ENCODE measurements at places on chromosomes 6 and 20.
A peak's percentile ranks its signal among the peaks of the same experiment; 100 is the strongest.

GRCh38 chr6:142297996-142298753, 3.6 kb upstream of the ADGRG6 start:
- DNase-seq = no peak

- no peak for DNase-seq
Measured at GRCh38 chr20:12835999-12836398, 172.8 kb upstream of the SPTLC3 start.

DNA sequence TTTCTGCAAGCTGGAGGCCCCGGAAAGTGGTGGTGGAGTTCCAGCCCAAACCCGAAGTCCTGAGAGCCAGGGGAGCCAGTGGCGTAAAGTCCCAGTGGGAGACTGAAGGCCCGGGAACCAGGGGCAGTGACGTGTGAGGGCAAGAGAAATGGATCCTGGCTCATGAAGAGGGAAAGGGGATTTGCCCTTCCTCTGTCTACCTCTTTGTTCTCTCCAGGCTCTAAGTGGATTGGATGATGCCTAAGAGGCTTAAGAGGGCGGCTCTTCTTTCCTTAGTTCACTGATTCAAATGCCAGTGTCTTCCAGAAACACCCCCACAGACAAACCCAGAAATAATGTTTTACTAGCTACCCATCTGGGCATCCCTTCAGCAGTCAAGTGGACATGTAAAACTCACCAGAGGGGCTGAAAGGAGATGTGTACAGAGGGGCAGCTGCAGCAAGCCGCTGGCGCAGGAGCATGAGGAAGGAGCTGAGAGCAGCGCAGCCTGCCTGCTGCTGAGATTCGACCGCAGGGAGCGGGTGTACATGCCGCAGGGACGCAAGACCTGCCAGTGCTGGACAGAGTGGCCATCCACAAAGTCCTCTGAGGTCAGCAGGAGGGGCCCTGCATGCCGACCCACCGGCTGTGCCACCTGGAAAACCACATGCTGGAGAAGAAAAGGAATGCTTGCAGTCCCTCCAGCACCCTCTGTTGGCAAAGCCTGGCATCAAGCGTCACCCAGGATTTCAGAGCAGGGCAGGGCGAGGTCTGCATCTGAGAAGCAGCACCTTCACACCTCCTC, 29.5 kb downstream of the CDYL start:
- DNase-seq = peak; percentile 62

DNA sequence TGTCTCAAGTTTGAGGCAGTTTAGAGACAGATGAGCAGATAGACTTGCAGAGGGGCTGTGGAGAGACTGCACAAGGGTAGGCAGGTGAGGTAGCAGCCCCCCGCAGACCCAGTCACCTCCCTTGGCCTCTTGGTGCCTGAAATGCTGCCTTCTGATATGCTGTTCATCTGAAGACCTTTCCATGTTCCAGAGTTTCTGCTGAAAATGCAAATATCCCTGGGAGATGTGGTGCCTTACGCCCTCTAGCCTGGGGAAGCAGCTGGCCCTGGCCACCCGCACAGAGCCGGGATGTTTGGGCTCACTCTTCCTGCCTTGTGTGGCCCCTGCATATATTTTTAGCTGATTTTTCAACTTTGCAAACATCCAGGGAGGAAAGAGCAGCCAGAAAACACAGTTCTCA, 51.4 kb downstream of the TMEM242 start:
- DNase-seq = no peak

- no peak for DNase-seq
Measured at GRCh38 chr6:37741757-37742400, 44.2 kb upstream of the MDGA1 start.

GRCh38 chr20:13119583-13119982, 101.5 kb upstream of the ISM1 start:
- peak; percentile 29 for DNase-seq

- no peak for DNase-seq
Measured at GRCh38 chr6:146300521-146300920, 243.1 kb upstream of the RAB32 start.

DNA sequence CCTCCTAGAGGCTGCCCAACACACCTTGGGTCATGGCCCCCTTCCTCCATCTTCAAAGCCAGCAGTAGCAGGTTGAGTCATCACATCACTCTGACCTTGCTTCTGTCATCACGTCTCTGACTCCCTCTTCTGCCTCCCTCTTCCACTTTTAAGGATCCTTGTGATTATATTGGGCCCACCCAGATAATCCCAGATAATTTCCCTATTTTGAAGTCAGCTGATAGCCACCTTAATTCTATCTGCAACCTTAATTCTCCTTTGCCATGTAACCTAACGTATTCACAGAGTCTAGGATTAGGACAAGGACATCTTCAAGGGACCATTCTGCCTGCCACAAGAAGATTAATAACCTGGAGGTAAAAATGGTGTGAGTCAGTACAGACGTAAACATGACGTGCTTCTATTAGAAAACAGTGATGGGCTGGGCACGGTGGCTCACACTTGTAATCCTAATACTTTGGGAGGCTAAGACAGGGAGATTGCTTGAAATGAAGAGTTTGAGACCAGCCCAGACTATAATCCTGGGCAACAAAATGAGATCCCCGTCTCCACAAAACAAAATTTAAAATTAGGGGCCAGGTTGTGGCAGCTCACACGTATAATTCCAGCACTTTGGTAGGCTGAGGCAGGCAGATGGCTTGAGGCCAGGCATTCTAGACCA, 3.3 kb downstream of the ZSWIM3 start:
- no peak for DNase-seq

- DNase-seq = no peak
Measured at GRCh38 chr20:58696411-58696961, 3.9 kb downstream of the NPEPL1 start.

- DNase-seq = no peak
Measured at GRCh38 chr20:57621421-57622200, 1.4 kb upstream of the ZBP1 start.

GRCh38 chr20:54320148-54320607, 112.3 kb downstream of the PFDN4 start:
- no peak for DNase-seq

- DNase-seq = no peak
Measured at GRCh38 chr20:58555078-58555765, 40.0 kb upstream of the APCDD1L start.

DNA sequence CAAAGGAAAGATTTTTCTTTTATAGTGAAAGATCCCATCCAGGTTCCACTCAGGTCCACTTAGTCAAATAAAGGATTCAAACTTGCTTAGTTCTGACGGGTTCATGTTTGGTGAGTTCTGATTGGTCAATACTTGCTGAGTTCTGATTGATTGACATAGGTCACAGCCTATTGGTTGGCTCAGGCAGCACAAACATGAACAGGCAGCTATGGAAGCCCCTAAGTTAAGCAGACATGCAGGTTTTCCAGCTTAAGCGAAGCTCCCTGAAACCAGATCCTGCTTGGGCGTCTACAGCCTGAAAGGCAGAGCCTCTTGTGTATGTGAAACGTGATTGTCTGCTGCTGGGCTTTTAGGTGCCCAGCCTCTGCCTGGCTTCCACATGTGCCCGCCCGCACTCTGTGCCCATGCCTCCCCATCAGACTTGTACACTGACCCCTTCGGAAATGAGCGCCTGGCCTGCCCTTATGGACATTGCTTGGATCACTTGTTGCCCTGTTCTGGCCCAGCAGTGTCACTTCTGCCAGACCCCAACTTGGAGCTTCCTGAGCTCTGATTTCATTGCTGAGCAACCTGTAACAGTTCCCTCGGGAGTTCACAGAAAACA, 45.4 kb upstream of the ECI2 start:
- DNase-seq = peak; percentile 41

DNA sequence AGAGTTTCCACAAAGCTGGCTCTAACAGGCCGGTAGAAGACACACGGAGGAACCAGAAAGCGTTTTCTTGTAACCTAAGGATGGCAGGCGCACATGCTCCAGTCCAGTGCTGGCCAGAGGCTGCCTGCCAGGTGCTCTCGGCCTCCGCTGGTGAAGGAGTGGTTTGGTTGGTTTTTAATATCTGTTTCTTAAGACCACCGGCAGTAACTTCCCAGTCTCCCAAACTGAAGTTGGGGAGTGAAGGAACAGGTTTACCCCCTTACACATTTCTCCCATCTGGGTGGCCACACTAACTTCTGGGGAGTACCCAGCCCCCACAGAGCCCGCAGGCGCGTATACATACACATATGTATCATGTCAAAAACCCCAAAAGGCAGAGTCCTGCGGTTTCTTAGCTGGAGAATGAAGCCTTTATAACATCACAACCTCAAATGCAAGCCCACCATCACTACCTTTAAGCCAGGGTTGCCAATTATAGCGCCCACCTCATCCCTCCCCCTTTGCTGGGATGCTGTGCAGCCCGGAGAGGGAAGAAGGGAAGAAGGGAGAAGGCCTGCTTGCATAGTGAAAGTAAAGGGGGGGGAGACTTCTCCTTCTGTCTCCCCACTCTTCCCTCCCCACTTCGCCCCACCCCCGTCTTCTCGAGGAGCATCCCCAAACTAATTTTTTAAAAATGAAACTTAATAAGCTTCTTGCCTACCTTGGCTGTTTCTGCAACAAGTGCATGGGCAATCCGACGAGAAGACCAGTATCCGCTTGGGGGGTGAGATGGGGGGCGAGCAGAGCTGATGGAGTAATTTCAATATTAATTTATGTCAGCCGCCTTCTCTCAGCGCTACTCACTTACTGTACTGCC, 1.0 kb downstream of the TRERF1 start:
- DNase-seq = peak; percentile 11

GRCh38 chr20:64001607-64002011, 20.7 kb downstream of the PRPF6 start:
- no peak for DNase-seq

DNA sequence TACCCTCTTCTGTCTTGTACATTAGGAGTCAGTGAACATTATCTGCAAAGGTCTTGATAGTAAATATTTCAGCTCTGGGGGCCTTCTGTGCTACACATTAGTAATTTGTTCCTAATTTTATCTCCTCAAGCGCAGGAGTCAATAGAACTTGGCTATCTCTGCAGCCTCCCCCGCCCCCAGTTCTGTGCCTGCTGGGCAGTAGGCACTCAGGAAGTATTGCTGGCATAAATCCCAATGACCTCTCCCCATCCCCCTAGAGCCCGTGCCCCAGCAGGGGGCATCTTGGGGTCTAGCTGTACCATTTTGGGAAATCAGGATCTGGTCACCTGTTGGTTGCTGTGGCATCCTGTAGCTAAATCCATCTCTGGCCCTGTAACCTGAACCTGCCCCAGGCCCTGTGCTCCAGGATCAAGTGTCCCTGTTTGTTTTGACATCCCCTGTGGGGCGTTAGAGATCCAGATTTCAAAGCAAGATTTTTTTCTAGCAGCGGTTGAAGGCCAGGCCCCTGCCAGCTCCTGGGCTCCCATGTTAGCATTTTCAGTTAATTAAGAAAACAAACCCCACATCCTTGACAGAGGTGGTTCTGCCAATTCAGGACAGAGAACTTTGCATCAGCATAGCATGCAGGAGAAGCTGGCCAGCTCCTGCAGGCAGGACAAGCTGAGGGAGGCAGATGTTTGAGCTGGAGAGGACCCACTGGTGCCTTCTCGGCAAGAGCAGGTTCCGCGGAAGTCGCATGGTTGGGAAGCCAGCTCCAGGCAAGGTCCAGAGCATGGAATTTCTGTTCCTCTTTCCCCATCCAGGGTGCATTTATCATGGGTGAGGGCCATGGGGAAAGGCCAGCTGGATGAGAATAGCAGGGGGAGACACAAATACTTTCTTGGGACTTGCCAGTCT, 32.1 kb downstream of the DAAM2 start:
- DNase-seq = no peak

GRCh38 chr6:42787063-42787472, 5.2 kb downstream of the BICRAL start:
- DNase-seq = no peak

DNA sequence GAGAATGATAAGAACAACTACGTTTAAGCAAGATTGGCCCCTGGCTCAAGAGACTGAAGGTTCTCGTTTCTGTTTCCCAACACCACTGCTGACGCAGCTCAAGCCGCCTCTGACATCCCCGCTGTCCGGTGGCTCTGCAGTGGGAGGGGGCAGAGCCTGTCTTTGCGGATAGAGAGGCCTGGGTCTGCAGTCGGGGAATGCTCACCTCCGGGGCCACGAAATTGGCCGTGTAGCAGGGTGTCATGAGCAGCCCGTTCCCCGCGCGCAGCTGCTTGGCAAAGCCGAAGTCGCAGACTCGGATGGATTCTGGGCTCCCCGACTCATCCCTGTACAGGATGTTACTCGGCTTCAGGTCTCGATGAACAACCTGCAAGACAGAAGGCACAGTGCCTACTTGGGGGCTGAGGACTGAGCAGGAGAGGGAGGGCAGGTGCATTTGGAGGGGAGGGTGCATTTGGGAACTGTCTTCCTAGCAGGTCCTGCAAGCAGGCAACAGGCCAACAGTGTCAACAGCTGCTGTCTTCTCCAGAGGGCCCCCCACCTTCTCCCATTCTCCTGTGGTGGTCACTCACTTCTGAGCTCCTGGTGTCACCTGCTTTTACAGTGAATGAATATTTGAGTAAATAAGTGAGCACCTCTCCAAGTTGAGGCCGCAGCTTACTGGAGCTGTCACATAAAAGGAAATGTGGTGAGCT, 40.5 kb upstream of the MPC1 start:
- DNase-seq = no peak

DNA sequence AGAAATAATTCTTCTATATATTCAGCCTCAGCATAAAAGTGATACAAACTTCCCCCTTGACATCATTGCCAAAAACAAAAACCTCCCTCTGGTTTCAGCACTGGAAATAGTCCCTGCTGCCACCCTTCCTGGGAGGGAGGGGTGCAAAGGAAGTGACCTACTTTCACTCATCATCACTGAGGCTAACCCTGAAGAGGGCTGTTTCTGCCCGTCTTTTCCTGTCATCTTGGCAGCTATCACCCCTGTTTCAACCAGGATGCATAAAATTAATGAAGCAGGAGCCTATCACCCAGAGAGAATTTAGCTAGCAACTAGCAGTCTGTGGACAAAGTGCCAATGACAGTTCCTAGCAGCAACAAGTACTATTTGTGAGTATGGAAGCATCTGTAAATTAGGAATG, 397.8 kb downstream of the LAMA2 start:
- DNase-seq = no peak

DNA sequence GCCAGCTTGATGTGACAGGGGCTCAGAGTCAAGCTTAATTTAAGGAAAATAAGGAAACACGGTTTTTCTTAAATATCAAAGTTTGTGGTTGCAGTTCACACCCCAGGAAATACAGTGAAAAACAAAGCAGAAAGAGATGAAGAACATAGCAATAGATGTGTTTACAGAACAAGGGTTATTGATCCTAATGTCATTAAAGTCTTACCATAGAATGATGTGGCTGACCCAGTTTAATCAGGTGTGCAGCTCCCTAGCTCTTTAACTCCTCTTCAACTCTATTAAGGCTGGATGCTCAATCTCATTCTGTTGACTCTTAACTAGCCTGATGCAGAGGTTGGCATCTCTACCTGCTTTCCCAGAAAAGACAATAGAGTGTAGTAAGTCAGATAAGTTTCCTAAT, 7.5 kb upstream of the GTF3C6 start:
- DNase-seq = no peak

DNA sequence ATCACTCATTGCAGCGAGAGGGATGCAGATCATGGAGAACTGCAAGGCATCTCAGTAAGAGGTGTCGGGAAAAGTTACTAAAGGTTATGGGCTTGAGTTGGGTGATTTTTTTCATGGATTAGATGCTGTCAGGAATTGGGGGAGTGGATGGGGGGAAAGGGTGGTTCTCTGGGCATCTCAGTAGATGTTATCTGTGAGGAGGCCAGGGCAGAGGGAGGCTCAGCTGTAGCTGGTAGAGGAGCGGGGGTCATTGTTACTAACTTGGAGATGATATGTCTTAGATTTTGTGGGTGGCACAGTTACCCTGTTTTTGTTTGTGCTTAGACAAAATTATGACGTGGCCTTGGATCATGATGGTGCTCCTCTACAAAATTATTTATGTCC, 2.6 kb upstream of the PCMTD2 start:
- DNase-seq = no peak

GRCh38 chr20:15802020-15802419, 771.2 kb downstream of the KIF16B start:
- DNase-seq = no peak

Data from erythroblast (primary cell).